ENCODE measurements at places on chromosomes 12 and 14.
A peak's percentile ranks its signal among the peaks of the same experiment; 100 is the strongest.

- no peak for DNase-seq
Observed at GRCh38 chr12:6894321-6894720, 10.3 kb upstream of the LRRC23 start.

GRCh38 chr12:116280595-116281290 lies 3.2 kb upstream of the MED13L start:
- no peak for DNase-seq

- no peak for DNase-seq
Observed at GRCh38 chr14:53126731-53127130, 26.4 kb downstream of the DDHD1 start.

- DNase-seq, result no peak
Observed at GRCh38 chr14:93263416-93263815, 56.4 kb downstream of the UBR7 start.

DNA sequence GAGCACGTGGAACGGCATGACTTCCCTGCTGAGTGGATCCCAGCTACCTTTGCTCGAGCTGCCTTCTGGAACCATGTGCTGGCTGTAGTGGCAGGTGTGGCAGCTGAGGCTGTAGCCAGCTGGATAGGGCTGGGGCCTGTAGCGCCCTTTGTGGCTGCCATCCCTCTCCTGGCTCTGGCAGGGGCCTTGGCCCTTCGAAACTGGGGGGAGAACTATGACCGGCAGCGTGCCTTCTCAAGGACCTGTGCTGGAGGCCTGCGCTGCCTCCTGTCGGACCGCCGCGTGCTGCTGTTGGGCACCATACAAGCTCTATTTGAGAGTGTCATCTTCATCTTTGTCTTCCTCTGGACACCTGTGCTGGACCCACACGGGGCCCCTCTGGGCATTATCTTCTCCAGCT lies 14.8 kb upstream of the ESPL1 start:
- no peak for DNase-seq

DNA sequence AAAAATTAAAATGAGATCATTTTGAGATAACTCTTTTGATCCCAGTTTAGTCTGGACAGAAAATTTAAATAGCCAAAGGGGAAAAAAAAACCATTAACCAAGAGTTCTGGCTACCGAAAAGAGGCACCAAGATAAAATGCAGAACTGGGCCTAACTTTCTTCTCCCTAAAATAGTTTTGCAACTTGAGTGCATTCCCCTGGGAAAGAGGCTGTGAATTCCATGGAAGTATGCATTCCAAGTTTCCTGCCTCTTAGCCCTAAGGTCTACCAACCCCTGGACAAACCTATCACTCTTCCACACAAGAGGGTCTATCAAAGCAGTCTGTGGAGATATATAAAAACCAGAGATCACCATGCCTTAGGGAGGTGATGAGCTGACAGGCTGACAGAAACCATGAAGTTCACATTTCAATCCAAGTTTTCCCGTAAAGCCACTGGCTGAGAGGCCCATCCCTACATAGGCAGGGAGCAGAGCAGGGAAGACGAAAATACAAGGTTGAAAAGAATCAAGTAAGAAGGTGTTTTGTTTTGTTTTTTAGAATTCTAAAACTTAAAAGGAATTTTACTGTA lies 33.8 kb downstream of the DCP1B start:
- DNase-seq, result peak; percentile 31

GRCh38 chr12:102024765-102025164 lies 37.0 kb downstream of the WASHC3 start:
- DNase-seq, result no peak

- DNase-seq, result peak; percentile 4
Observed at GRCh38 chr12:29782871-29783772, 620 bp downstream of the TMTC1 start.

DNA sequence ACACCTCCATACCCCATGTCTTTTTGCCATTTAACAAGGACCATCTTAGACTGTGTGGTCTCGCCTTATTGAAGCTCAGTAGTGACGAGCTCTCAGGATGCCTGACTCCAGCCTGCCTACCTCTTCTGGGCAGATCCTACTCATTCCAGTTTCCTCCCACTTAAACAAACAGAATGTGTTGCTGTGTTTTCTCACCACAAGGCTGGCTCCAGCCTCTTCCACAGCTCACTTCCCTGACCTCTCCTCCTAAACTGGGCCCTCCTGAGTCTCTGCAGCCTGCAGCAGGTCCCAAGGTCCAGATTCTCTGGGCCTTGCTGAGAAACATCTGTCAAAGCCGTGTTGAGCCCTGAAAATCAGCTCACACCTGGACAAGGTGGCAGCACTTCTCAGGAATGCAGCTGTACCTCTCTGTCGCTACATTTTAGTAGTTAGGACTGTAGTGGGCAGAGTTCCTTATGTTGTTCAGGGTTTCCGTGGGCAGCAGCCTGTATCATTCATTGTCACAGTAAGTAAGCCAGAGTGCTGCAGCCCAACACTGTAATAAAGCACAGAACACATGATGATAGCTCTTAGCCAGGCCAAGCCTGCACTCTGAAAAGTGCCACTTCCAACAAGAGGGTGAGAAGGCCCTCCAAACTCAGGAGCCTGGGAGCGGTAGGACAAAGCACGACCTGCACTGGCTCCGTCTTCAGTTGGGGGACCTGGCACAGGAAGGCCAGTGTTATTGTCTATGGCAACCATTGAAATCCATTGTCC lies 68.5 kb downstream of the NKX2-1 start:
- no peak for DNase-seq

GRCh38 chr14:63986789-63987533 lies 134.2 kb downstream of the SYNE2 start:
- DNase-seq, result peak; percentile 81

- no peak for DNase-seq
Observed at GRCh38 chr14:34069854-34070582, 119.1 kb upstream of the EGLN3 start.

DNA sequence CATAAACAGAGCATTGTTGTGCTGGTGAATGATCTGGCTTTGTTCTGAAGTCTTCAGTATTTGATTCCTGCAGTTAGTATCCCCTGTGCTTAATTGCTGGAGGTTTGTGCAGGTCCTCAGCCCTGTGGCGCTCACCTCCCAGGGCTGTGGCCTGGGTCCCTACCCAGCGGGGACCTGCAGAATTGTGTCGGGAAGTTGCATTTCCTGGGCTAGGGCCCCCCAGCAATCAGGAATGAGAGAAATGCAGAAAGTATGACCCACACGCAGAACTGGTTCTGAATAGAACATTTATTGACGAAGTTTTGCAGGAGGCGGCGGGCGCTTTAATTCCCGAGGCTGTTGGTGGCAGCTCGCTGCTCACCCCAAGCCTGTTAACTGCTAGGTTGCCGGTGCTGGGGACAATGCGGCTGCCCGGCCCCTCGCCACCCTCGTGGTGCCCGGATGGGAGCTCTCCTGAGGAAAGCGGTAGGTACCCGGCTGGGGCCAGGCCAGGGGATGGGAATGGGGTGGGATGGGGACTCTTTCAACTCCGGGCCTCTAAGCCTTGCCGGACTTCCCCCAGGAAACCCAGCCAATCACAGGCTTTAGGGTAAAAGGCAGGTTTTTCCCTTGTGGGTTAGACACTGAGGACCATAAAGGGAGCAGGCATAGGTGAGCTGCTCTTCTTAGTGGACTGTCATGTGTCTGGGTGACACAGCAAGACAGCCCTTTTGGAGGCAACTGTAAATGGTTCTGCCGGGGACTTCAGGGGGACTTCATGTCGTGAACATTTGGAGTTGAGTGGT lies 11.6 kb downstream of the PLEKHG3 start:
- no peak for DNase-seq

GRCh38 chr14:63174760-63175191 lies 29.5 kb upstream of the RHOJ start:
- peak; percentile 64 for DNase-seq

GRCh38 chr12:83461336-83461935 lies 774.7 kb downstream of the TMTC2 start:
- DNase-seq, result peak; percentile 20

DNA sequence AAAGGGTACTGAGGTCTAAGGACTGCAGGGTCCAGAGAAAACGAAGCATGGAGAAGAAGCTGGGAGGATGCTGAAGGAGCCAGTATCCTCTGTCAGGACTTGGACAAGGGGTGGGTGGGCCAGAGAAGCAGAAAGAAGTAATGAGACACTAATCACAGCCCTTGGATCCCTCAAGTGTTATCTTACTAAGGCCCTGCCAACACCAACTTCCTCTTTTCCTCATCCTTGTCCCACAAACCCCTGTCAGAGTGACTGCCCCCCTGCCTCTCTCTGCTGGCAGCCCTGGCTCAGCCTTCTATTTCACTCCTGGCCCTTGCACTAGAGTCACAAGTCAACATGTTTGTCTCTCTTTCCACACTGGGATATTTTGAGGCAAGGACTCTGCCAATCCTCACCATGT lies 3.8 kb upstream of the ASIC1 start:
- no peak for DNase-seq

GRCh38 chr14:99822800-99823455 lies 29.7 kb downstream of the EML1 start:
- no peak for DNase-seq

DNA sequence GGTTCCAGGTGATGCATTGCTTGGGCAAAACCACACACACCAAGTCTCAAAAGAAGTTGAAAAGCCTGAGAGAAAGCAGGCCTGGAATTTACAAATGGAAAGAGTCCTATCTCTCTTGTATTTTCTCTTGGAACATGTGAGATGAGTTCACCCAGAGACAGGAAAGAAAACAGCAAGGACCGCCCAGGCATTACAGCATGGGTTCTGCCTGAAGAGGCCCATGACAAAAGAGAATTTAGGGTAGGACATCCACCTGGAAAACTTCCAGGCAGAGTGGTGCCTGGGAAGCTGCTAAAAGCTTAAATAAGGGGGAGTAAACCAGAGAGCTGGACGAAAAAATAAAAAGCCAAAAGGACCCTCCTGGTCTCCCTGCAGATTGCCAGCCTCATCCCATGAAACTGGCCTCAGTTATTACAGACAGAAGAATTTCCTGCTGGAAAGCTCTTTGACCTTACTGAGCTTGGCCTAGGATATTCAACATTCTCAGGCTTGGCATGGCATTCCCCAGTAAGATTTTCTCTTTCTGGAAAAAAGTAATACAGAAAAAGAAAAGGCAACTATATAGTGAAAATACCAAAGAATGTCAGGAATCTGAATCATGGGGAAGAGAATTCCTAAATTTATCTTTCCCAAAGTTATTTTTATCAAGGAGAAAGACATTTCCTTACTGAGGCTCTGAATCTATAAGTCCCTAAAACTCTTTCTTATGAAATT lies 121.3 kb upstream of the NUDT4 start:
- DNase-seq, result peak; percentile 32

GRCh38 chr12:84507956-84508850 lies 404.4 kb downstream of the SLC6A15 start:
- DNase-seq, result peak; percentile 80

GRCh38 chr12:23564451-23565152 lies 384.9 kb downstream of the SOX5 start:
- no peak for DNase-seq

- peak; percentile 72 for DNase-seq
Observed at GRCh38 chr14:91113829-91114078, at the start of gene DGLUCY. Gene DGLUCY (plus strand): TSS chr14:91114073. CDS start chr14:91160295, 46,222 bp downstream.

GRCh38 chr14:29548948-29549370 lies 378.7 kb downstream of the PRKD1 start:
- peak; percentile 65 for DNase-seq

GRCh38 chr12:66129934-66130266 lies 650 bp downstream of the LLPH start:
- DNase-seq, result no peak

DNA sequence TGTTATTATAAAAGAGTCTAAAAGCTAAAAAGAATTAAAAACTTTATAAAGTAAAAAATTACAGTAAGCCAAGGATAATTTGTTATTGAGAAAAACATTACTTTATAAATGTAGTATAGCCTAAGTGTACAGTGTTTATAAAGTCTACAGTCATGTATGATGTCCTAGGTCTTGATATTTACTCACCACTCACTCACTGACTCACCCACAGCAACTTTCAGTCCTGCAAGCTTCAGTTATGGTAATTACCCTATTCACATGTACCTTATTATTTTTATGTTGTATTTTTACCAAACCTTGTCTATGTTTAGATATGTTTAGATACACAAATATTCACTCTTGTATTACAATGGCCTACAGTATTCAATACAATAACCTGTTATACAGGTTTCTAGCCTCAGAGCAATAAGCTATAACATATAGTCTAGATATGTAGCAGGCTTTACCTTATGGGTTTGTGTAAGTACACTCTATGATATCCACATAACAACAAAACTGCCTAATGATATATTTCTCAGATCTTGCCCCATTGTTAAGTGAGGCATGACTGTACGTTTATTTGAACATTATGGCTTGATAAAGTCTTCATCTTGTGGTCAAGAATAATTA lies 113.7 kb upstream of the KITLG start:
- DNase-seq, result no peak

DNA sequence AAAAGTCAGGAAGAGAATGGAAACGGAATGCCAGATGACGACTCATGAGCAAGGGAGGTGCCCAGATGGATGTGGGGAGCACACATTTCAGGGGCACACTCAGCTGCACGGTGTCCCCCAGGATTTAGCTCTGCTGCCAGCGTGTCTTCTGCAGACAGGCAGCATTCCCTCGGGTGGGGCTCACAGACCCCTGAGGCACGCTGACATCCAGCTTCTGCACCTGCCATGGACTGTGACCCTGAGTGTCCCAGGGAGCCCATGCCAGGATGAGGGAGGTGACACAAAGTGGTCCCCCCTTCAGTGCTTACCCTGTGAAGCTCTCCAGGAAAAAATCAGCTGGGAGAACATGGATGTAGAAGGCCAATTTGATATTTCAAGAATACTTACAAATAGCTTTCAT lies 84.2 kb downstream of the PIWIL1 start:
- DNase-seq, result no peak

- DNase-seq, result no peak
Observed at GRCh38 chr14:90467501-90467900, 70.7 kb downstream of the CALM1 start.

- no peak for DNase-seq
Observed at GRCh38 chr12:114817571-114818425, 133.8 kb upstream of the TBX3 start.

DNA sequence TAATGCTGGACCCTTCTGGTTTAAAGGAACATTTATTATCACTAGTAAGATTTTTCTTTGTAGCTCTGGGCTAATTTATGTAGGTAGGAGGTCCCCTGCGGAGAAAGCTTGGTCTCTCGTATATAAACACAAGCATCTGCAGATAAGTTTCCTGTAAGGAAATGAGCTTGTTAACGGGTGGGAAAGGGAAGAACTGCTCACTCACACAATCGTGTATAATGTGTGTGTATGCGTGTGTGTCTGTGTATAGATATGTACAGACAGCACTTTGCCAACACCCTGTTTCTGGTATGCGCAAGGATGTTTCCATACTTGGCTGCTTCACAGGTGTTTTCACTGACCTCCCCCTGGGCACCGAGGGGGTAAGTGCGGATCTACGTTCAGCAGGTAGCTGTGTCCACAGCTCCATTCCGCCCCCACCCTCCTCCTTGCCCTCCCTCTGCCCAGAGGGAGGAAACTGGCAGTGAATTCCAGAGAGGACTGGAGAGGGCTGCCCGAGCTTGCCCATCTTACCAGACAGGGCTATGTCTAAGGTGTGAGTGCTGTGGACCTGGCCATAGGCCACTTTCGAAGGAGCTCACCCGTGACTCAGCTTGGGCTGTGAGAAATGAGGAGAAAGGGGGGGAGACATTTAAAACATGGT lies 65.2 kb downstream of the NINJ2 start:
- no peak for DNase-seq

- DNase-seq, result peak; percentile 9
Observed at GRCh38 chr12:77893918-77894317, 63.2 kb downstream of the NAV3 start.

Data from fibroblast of skin of right quadriceps (primary cell).